ENCODE measurements at places on chromosomes 5 and 9.
A peak's percentile ranks its signal among the peaks of the same experiment; 100 is the strongest.

GRCh38 chr9:87749335-87750035 is 23.6 kb downstream of the CTSL start:
- no peak for DNase-seq

DNA sequence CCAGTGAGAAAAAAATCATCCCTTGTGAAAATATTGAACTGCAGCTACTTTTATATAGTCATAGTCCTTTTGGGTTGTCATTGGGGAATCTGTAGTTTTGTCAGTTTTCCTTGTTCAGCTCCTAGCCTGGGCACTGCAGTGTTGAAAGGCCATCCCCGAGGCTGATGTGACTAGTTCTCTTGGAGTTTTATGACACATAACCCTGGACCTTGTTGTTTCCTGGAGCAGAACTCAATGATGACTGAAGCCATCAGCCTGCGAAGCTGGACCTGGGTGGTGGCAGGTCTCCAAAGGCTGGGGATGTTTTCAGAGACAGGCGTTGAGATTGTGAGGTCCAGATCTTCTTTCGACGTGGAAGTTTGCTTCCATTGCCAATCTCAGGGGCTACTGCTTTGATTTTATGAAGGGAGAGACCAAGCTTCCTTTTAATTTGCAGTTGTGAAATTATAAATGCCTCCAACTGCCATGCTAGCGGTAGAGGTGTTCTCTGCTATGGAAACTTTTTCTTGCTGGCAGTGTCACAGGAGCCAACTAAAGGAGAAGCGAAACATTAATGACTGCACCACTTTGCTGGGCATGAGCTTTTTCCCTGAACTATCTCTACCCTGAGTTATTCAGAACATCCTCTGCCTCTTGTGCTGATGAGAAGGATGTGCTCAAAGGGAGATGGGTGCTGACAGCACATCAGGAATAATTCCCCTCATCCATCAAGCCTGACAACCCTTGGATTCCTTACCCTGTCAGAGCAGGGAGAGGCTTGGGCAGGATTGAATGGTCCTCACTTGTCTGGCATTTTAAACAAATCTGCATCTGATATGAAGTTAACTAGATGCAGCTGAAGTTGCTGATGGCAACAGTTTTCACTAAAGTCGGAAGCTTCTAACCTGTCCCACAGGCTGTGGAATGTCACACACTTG is 209.6 kb downstream of the MAST4 start:
- DNase-seq = no peak

- DNase-seq = no peak
Measured at GRCh38 chr9:89440951-89441654, 56.8 kb downstream of the SEMA4D start.

- DNase-seq = no peak
Measured at GRCh38 chr5:17096952-17097695, 120.3 kb upstream of the BASP1 start.

DNA sequence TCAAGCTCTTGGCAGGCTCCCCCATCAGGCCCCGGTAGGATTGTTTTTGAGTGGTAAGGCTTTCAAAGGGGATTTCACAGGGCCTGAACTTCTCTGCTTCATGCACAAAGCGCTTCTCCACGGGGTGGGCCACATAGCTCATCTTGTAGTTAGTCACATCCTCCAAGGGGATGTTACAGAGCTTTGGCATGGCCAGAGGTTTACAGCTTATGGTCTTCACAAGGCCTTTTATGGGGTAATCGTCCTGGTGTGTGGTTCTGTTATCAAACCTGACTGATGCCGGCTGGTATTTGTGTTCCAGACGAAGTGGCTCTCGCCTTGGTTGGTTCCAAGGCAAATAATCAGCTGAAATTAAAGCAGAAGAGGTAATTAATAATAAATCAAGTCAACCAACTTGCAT is 104.3 kb downstream of the SAXO1 start:
- DNase-seq = no peak

- no peak for DNase-seq
Measured at GRCh38 chr9:99071313-99072039, 33.4 kb upstream of the TGFBR1 start.

- no peak for DNase-seq
Measured at GRCh38 chr5:65026816-65027548, 258.3 kb downstream of the CWC27 start.

DNA sequence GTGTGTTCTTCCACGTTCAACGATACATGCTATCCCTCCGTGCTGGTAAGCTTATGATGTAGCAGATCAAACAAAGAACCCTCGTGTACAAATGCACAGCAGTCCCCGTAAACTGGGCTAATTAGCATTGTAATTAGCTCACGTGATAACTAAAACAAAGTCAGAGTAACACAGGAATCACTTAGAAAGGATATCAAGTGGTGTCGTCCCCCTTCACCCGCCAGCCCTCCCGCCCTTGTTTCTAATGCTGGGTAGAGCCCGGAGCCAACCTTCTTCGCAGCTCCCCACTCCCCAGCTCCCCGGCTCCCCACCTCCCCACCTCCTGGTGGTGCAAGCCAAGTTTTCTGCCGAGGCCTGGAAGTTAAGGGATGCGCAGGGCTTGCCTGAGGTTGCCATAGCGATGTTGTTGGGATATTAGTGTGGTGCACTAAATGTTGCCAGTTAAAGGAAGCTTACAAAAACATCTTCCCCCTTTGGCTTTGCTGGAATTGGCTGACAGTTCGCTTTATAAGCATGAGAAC is 357.9 kb upstream of the CCNH start:
- DNase-seq = no peak

DNA sequence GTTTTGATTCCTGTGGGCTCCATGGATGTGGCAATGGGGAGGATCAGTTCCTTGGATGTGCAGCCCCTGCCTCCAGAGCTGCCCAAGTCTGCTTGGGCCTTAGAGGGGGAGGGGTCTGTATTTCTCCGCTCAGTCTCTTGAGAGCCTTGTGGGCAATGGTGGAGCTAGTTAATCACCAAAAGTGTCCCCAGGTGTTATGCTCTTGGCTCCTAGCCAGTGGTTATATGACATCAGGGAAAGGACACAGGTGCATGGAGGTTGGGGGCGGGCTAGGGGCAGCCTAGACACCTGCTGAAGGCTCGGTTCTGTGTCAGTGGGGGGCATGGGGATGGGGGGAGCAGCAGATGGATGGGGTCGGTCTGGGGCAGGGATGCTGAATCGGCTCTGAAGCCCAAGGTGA is 12.4 kb upstream of the ARAP3 start:
- DNase-seq = no peak

GRCh38 chr5:82246960-82247574 is 31.1 kb downstream of the RPS23 start:
- DNase-seq = no peak

DNA sequence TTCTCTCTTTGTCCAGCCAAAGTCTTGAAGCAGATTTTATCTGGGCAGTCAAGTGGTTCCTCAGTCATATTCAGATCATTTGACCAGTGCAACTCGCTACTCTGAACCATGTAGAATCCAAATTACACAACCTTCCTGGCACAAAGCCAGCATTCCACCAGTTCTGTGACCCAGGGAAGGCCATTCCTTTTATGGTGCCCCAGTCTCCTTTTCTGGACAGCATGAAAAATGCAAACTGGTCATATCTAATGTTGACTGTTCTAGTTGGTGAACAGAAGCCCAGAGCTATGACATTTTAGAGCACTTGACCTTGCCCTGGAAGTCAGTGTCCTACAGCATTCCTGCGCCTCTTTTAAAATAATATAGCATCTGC is 364.6 kb downstream of the BRINP1 start:
- DNase-seq = no peak

GRCh38 chr5:57600321-57600720 is 117.7 kb upstream of the ACTBL2 start:
- DNase-seq = no peak

DNA sequence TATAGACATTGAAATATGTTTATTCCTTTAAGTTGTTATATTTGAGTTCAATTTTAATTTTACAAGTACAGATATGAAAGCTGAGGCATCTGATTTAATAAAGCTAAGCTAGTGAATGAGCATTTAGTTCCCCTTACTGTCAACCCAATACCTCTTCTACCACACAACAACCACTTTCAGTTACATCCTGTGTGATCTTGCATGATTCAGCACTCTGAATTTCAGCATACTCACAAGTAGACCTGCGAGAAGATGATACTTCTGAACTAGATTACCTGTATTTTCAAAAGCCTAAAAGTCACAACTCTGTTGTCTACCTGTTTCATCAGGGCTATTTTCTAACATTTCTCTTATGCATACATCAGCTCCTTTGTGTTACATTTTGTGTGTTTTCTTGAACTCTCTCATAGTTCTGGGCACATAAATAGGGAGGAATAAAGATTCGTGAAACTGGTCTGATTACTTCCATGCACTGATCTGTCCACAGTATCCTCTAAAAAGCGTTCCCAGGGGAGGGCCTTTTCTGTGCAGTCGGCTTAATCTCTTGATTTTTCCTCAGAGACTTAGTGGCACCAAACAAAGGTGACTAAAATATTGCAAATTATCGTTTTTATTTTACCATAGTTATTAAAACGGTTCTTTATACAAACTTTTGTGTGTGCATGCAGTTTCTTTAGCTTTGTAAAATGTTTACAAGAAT is 2025.5 kb upstream of the NUDT12 start:
- DNase-seq = peak; percentile 20

- peak; percentile 52 for DNase-seq
Measured at GRCh38 chr9:137194388-137194787, 5.9 kb downstream of the SSNA1 start.

DNA sequence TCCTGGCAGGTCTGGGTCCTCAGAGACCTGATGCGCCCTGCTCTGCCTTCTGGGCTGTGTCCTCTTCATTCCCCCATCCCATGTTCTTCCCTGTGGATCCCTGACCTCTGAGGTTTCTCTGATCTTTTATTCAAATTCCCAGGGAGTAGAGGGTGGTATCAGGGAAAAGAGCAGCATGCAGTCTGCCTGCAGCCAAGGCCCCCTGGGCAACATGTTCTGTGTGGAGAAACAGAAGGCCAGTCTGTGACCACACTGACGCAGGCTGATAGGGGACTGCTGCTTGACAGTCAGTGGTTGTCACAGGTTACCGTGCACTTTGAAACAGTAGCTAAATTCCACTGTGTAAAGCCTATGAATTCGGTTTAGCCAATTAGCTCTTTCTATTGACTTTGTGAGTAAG is 156.6 kb upstream of the IRX2 start:
- no peak for DNase-seq

- no peak for DNase-seq
Measured at GRCh38 chr5:111520908-111521307, 8.6 kb upstream of the STARD4 start.

- DNase-seq = no peak
Measured at GRCh38 chr9:127927201-127927987, 3.2 kb downstream of the PIP5KL1 start.

GRCh38 chr5:175922192-175922885 is 45.8 kb downstream of the THOC3 start:
- no peak for DNase-seq

- DNase-seq = no peak
Measured at GRCh38 chr9:30799527-30800101, 1584.8 kb upstream of the ACO1 start.

DNA sequence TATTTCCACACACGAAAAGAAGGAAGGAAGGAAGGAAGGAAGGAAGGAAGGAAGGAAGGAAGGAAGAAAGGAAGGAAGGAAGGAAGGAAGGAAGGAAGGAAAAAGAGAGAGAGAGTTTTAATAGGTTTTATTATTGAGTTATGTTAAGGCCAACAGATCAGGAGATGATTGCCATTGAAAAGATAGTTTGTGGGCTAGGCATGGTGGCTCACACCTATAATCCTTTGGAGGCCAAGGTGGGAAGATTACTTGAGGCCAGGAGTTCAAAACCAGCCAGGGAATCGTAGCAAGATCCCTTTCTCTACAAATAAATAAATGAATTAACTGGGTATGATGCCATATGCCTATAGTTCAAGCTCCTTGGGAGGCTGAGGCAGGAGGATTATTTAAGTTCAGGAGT is 877.2 kb downstream of the TLE4 start:
- no peak for DNase-seq

- DNase-seq = no peak
Measured at GRCh38 chr9:82829818-82830217, 233.1 kb downstream of the RASEF start.

DNA sequence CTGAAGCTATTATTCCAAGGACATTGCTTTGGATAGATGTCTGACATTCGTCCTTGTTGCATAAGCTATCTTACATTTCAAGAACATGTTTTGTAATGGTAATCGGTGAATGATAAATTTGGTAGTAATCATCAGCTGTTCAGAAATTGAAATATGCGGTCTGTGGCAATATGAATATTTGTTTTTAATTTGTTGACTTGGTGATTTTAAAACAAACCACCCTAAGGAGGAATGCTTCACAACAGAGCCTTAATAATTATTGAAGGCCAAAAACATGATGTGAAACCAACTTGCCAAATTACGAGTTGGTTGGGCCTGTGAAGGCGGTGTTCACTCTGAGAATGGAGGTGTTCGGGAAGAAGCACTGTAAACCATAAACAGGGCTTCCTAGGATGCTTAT is 149.7 kb upstream of the TUT7 start:
- DNase-seq = no peak

DNA sequence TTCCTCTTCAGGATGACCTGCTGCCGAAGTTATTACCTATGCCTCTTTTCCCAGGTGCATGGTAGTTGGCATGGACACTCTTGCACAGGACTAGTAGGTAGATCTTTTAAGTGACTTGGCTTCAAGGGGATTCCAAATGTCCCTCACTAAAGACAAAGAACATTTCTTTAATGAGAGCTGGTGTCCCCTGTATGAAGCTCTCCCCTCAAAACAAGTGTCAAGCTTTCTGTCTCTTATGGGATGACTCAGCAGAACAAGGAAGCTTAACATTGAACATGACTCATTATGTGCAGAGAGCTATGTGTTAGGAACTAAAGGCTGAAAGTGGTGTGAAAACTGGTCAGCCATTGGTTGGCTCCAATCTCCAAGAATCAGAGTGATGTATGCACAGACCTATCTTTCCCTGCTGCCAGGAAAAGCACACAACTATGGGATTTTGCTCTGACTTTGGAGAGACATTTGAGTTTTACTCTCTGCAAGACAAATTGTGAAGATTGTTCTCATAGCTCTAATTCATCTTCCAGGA is 120.5 kb downstream of the PRDM6 start:
- DNase-seq = no peak

DNA sequence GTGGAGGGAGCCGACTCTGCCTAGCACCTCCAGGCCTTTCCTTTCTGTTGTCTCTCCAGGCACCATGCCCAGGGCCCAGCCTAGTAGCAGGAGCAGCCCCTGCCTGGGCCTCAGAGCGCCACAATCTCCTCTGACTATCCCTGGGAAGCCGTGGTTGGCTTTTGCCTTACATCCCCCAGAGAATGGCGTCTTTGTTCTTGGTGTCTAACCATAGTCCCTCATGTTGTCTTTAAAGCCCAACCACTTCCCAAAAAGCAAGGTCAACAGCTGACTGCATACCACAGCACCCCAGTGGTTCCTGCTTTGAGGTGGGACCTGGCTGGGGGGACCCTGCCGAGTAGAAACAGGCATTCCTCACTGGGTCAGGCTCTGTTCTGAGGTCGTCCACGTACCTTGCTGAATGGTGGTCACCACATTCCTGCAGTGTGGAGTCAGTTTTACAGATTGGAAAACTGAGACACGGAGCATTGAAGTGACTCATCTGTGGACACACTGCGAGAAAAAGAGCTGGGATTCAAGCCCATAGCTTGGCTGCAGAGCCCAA is 13.7 kb upstream of the CERCAM start:
- no peak for DNase-seq

Measured in WERI-Rb-1 (cell line).